ENCODE measurements at places on chromosomes 7 and 10.

DNA sequence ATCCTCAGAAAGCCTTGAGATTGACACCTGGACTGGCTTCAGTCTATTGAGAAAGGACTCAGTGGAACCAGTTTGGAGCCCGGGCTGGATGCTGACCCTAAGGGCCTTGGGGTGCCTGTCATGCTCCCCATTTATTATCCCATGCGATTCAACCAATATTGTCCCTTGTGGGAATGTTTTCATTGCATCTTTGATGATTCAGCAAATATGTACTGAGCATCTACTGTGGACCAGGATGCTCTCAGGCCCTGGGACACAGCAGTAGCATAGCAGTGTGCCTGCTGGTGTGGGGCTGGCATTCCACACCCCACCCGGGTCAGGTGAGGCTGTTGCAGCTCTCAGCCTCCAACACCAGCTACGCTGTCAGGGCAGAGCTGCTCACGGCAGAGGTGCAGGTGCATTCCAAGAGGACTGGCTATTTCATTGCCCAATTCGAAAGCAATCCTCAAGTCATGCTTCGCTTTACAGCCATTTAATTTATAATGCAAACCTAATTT lies 586.0 kb downstream of the TCERG1L start:
- DNase-seq = no peak

GRCh38 chr7:103919272-103919868 lies 70.1 kb downstream of the RELN start:
- DNase-seq = no peak

- DNase-seq = no peak
These were observed 44.8 kb downstream of the MYOF start for GRCh38 chr10:93437086-93437945.

DNA sequence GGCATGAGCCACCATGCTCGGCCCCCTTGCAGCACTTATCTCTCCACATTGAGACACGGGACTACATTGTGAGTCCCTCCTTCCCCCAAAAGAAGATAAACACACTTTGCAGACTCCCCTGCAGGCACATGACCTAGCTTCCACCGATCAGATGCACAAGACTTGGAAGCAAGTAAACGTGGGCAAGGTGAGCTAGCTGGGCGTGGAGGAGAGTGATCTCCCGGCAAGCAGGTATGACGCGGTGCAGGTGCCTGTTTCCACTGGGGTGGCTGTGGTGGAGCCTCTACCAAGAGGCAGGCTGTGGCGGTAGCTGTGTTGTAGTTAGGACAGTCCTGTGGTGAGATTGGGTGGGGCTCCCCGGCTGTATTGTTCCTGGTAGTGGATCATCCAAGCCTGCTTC lies 7.7 kb upstream of the COMTD1 start:
- DNase-seq = no peak

DNA sequence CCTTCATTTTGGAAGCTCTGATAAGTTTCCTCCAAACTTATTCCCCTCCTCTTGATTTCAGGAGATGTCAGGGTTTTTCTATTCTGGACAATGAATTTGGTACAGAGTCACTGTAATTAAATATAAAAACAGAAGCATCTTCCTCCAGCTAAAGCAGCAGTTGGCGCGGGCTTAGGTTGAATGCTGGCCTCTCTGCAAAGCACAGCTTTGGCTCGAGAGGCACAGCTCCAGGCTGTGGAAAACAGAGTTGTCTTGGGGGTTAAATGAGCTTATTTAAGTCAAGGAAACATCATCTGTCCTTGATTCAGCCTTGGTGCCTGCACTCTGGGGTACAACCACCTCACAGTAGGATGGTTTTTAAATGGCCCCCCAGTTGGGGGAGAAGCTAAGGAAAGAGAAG lies 35.0 kb upstream of the PDCD4 start:
- no peak for DNase-seq

DNA sequence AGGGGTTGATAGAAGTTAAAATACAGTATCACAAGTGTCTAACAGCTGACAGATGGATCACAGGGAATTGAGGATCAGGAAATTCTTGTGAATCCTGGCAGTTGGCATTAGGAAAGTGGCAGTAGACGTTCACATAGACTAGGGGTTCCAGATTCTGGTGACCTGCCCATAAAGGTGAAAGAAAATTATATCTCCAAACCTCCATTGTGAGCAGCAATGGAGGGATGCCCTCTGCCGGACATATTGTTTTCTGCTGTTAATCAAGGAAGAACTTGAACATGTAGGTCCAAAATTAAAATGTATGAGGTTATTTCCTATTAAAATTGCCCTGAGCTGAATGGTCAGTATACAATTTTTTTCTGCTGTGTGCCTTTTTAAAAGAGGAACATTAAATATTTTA lies 5.1 kb downstream of the NME8 start:
- no peak for DNase-seq

- no peak for DNase-seq
These were observed 104.9 kb downstream of the CREB5 start for GRCh38 chr7:28517206-28517605.

- DNase-seq = no peak
These were observed 398.8 kb upstream of the KLF6 start for GRCh38 chr10:4183761-4184261.
